ENCODE measurements at places on chromosomes 2 and 18. TPM values are rescaled to one million over a fixed set of nuclear protein-coding genes. Genes with fewer than 3 reads are reported as not detected.
A peak's percentile ranks its signal among the peaks of the same experiment; 100 is the strongest.

GRCh38 chr18:25434745-25435144 is 82.8 kb upstream of the ZNF521 start:
- DNase-seq = no peak
- no peaks in the 10 kb centered on the region for H3K27me3 ChIP-seq
- no peaks in the 10 kb centered on the region for H3K36me3 ChIP-seq
- H3K4me1 ChIP-seq = no peaks in the 10 kb centered on the region
- H3K27ac ChIP-seq = no peak overlapping the region

- H3K27me3 ChIP-seq = no peaks in the 10 kb centered on the region
- no peak overlapping the region for H3K4me3 ChIP-seq
- DNase-seq = no peak
- no peak overlapping the region for H3K27ac ChIP-seq
These were observed 589.1 kb upstream of the SLC8A1 start for GRCh38 chr2:41040782-41041520.

DNA sequence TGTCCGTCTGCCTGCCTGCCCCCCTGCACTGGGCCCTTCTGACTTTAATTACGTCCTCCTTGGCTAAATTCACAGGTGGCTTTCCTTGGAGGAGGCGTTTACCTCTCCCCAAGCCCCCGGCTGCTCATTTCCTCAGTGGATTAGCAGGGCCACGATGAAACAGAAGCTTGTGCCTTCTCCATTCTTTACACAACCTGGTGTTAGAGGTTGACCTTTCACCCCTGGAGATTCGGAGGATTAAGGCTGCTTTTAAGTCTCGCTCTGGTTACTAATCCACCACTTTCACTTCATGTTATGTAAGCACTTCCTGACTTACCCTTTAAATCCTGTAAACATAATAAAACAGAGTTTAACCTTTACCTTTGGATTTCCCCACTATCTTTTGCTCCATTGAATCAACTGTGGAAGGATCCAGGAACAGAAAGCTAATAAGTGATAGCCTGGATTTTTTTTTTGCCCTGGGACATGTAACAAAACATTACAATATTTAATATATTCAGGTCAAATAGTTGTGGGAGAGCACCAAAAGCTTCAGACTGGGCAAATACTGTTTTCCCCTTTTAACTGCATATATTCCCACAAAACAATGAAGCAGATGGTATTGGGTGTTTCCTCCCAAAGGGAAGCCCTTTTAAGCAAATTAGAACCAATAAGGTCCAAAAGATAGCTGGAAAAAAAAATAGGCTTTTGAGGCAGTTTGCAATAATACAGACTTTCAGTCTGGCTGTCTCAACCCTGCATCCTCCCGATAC is 370.2 kb downstream of the EN1 start:
- H3K27ac ChIP-seq = no peak overlapping the region
- H3K4me1 ChIP-seq = no peaks in the 10 kb centered on the region
- no peak overlapping the region for H3K4me3 ChIP-seq
- DNase-seq = no peak
- no peaks in the 10 kb centered on the region for H3K27me3 ChIP-seq

DNA sequence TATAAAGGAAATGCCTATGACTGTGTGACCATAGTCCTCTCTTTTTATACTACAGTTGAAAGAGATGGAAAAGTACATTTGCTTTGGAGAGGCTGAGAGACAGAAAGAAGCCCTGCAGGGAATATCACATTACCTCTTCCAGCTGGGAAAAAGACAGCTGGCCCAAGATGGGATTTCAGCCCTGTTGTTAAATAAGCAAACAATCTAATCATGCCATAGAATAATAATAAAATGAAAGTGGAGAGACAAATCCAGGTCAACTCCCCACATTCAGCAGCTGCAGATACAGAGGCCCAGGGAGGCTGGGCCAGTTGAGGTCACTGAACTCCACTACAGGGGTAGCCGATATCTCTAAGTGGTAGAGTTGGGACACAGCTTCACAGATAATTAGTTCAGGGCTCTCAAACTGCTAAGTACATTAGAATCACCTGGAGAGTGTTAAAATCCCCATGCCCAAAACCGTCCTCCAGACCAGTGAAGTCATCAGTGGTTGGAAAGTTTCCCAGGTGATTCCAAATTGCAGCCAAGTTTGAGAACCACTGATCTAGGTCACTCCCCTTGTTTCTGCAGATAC is 81.9 kb downstream of the MOGAT1 start:
- no peak for DNase-seq
- H3K4me3 ChIP-seq = no peak overlapping the region
- no peaks in the 10 kb centered on the region for H3K4me1 ChIP-seq
- H3K27ac ChIP-seq = no peak overlapping the region

ATOH8 gene
- total RNA-seq = 61.2 TPM

ST6GAL2 gene
- total RNA-seq = 0.46 TPM

PIEZO2 gene
- total RNA-seq = 7.2 TPM

DNA sequence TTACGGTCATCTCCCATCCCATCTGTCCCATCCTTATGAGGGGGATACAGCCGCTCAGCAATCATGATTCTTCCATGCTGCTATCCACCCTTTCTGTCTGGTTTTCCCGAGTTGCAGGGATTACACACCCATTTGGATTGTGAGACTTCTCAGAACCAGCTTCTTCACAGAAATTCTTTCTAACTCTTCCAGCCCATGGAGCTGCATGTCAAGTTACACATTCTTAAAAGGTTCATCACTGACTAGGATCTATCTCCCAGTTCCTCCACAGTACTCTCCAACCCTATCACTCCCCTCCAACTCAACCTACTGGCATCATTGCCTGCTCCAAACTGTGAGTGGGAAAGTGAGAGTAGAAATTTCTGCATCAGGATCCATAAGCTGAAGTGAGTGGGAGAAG is 558.2 kb upstream of the TNP1 start:
- H3K4me3 ChIP-seq = no peak overlapping the region
- H3K27me3 ChIP-seq = no peaks in the 10 kb centered on the region

DNA sequence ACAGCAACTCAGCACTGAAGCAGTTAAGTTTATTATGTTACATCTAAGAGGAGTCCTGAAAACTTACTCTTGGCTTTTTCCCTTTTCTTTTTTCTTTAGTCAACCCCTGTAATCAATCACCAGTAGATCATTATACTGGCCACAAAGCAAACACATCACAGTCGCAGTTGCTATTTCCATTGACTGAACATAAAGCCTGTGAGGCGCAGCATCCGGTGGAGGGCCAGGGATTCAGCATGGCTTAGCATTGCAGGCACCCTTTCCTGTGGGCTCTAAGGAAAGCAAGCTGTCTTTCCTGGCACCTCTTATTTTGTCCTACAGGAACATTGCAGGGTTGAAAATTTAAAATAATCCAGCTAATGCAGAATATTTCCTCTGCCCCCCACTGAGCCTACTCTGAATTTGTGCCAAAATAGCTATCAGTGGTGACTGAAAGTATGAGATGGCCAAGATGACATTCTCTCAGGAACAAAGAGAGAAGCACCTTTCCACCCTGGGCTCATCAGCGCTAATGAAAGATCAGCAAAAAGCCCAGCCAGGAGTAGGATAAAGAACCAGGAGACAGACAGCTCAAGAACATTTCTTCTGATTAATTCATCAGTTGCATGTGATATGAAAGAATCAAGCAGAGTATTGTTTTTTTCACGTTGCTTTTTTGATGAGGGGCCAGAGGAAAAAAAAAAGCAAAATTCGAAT is 85.3 kb upstream of the SULT1C3 start:
- H3K4me1 ChIP-seq = no peaks in the 10 kb centered on the region
- no peaks in the 10 kb centered on the region for H3K27me3 ChIP-seq
- no peak for DNase-seq
- no peaks in the 10 kb centered on the region for H3K36me3 ChIP-seq

VSNL1 gene
- 1.2 TPM for total RNA-seq

DNA sequence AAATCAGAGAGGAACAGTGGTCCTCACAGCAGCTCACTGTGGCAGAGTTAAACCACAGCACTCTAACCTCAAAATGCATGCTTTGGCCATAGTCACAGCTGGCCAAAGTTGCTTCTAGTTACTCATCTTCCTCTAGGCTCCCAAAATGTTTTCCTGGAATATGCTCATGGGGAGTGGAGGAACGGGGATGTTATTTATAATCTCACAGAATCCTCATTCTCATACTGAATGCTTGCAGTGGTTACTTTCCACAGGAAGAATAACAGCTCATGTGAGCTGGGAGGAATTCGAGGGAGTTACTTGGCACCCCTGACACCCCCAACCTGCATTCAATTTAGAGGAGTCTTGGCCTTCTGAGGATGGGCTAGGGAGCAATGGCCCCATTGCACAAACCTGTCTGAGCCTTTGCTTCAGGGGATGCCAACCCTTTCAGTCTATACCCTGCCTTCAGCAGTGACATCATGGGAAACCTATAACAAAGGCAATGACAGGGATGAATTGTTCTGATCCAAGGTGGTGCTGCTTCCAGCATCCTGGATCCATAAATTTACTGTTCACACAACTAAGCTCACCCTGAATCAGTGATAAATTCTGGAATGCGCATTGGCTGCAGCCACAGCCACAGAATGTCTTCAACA is 22.4 kb upstream of the CCBE1 start:
- H3K27ac ChIP-seq = no peak overlapping the region
- H3K4me1 ChIP-seq = no peaks in the 10 kb centered on the region
- H3K27me3 ChIP-seq = no peaks in the 10 kb centered on the region
- no peak for DNase-seq
- no peak overlapping the region for H3K4me3 ChIP-seq
- H3K36me3 ChIP-seq = no peaks in the 10 kb centered on the region

DNA sequence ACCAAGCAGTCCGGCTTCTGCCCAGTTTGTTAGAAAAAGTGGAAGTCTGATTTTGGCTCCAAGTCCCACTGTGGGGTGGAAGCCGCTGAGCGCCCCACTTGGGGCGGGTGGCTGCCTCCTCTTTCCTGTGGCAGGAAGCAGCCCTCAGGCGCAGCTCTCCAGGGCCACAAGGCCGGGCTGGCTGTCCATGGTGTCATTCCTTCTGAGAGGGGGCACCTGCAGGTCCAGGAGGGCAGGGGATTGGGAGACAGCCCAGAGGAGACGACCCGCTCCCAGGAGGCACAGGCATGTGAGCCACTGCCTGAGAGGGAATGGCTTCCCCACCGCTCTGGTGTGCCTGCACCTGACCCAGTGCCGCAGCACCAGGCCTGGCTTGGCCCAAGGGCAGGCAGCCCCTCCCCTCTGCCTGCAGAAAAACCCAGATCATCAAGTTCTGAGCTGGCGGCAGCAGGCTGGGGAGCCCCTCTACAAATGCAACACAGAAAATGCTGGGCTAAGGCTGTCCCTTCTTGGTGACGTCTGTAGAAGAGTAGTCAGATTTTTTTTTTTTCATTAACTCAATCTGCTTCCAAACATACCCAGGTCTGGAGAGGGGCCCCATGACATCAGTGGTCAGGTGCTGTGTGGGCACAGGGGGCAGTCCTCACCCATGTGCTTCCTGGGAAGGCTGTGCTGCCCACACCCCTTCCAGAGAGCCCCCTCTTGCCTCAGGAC is 38.4 kb downstream of the HS6ST1 start:
- H3K4me3 ChIP-seq = no peak overlapping the region
- peak; percentile 77 for DNase-seq
- peaks cover 5% of the 10 kb centered on the region for H3K36me3 ChIP-seq
- peak overlapping the region; percentile 39 for H3K27ac ChIP-seq

GRCh38 chr2:105425936-105426625 is 27.2 kb upstream of the FHL2 start:
- H3K27ac ChIP-seq = no peak overlapping the region
- no peak for DNase-seq
- no peaks in the 10 kb centered on the region for H3K4me1 ChIP-seq

GRCh38 chr2:113910110-113910717 is 20.3 kb downstream of the ACTR3 start:
- no peaks in the 10 kb centered on the region for H3K36me3 ChIP-seq
- DNase-seq = no peak
- peaks cover 29% of the 10 kb centered on the region for H3K4me1 ChIP-seq
- H3K4me3 ChIP-seq = no peak overlapping the region

GRCh38 chr18:55587418-55588110 is 428 bp downstream of the TCF4 start:
- peak overlapping the region; percentile 49 for H3K4me3 ChIP-seq
- peaks cover 6% of the 10 kb centered on the region for H3K4me1 ChIP-seq
- H3K27me3 ChIP-seq = no peaks in the 10 kb centered on the region
- no peaks in the 10 kb centered on the region for H3K36me3 ChIP-seq
- DNase-seq = no peak
- H3K27ac ChIP-seq = peak overlapping the region; percentile 87

DNA sequence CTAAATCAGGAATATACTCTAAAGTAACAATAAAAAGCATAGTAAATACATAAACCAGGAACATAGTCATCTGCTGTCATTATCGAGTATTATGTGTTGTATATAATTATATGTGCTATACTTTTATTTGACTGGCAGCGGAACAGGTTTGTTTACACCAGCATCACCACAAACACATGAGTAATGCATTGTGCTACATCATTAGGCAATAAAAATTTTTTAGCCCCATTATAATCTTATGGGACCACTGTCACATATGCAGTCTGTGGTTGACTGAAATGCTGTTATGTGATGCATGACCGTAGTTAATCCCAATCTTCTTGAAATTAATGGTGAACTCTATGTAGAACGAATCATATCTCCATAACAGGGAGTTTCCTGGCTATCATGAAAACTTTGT is 136.7 kb upstream of the ZFP36L2 start:
- H3K27ac ChIP-seq = no peak overlapping the region
- H3K36me3 ChIP-seq = no peaks in the 10 kb centered on the region
- no peak overlapping the region for H3K4me3 ChIP-seq
- DNase-seq = no peak
- H3K4me1 ChIP-seq = no peaks in the 10 kb centered on the region
- no peaks in the 10 kb centered on the region for H3K27me3 ChIP-seq

- no peak overlapping the region for H3K4me3 ChIP-seq
- no peak for DNase-seq
- H3K4me1 ChIP-seq = peaks cover 20% of the 10 kb centered on the region
- H3K27ac ChIP-seq = no peak overlapping the region
- peaks cover 26% of the 10 kb centered on the region for H3K27me3 ChIP-seq
- no peaks in the 10 kb centered on the region for H3K36me3 ChIP-seq
These were observed 11.2 kb upstream of the EN1 start for GRCh38 chr2:118858485-118859156.

REG3G gene
- not detected for total RNA-seq

GRCh38 chr2:71277147-71277475 is 50.2 kb upstream of the PAIP2B start:
- DNase-seq = no peak
- H3K27ac ChIP-seq = no peak overlapping the region
- H3K27me3 ChIP-seq = peaks cover 17% of the 10 kb centered on the region
- peaks cover 20% of the 10 kb centered on the region for H3K4me1 ChIP-seq
- no peaks in the 10 kb centered on the region for H3K36me3 ChIP-seq

- H3K36me3 ChIP-seq = no peaks in the 10 kb centered on the region
- no peaks in the 10 kb centered on the region for H3K4me1 ChIP-seq
- H3K27me3 ChIP-seq = no peaks in the 10 kb centered on the region
- no peak overlapping the region for H3K4me3 ChIP-seq
- no peak for DNase-seq
- no peak overlapping the region for H3K27ac ChIP-seq
These were observed 42.1 kb downstream of the FARSB start for GRCh38 chr2:222613715-222614331.

GAREM2 gene
- 0.46 TPM for total RNA-seq

GRCh38 chr18:48694295-48694694 is 155.5 kb downstream of the CTIF start:
- H3K27ac ChIP-seq = no peak overlapping the region
- H3K4me3 ChIP-seq = no peak overlapping the region
- peaks cover 3% of the 10 kb centered on the region for H3K4me1 ChIP-seq
- H3K36me3 ChIP-seq = peaks cover 5% of the 10 kb centered on the region

Measured in upper lobe of left lung (tissue), 6 donors.